EL (cell line): ENCODE measurements at places on chromosomes 2 and 18.
A peak's percentile ranks its signal among the peaks of the same experiment; 100 is the strongest.

- no peak for DNase-seq
These were observed 241.8 kb downstream of the AFF3 start for GRCh38 chr2:99900556-99900955.

DNA sequence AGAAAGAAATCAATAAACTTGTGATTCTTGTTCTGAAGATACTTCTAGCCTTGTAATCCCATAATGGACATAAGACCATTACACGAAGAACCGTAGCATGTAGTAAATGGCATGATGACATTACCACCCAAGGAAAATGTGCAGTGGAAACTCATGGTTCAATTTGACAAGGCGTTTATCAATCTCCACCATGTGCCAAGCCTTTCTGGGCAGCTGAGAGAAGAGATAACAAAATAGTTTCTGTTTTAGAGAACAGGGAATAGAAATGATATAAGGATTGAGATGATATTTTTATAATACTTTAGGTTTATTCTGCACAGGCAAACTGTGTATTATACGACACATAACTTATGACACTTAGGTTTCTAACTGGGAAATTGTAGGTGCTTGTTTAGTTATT lies 19.2 kb downstream of the ABI2 start:
- no peak for DNase-seq

GRCh38 chr18:61333746-61334490 lies 688 bp downstream of the CDH20 start:
- no peak for DNase-seq

DNA sequence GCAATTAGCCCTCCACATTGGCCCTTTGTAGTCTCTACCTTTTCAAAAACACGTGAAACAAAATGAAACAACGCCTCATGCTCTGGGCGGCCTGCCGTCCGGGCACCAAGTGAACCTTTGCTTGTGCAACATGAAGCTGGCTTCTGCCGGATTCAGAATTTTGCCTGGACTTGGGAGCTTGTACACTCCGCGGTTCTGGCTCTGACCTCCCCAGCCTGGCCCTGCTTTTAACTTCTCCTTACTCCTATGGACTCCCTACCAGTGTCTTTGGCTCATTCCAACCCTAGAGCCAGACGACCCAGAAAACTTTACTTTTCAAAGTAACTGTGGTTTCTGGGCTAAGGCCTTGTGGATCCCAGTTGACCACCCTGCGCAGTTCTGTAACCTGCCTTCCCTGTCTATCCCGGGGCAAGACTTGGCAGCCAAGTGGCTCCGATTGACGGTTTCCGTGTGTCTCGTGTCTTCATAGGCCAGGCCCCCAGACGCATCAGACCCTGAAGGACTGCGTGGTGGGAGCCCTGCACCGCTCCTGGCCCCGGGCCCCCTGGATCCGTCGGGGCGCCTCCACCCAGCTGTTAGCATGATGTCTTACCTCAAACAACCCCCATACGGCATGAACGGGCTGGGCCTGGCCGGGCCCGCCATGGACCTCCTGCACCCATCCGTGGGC lies 1.9 kb downstream of the OTX1 start:
- no peak for DNase-seq

GRCh38 chr2:241561832-241562231 lies 3.3 kb downstream of the BOK start:
- peak; percentile 74 for DNase-seq

- no peak for DNase-seq
These were observed 64.0 kb downstream of the BOLA3 start for GRCh38 chr2:74083750-74084149.

DNA sequence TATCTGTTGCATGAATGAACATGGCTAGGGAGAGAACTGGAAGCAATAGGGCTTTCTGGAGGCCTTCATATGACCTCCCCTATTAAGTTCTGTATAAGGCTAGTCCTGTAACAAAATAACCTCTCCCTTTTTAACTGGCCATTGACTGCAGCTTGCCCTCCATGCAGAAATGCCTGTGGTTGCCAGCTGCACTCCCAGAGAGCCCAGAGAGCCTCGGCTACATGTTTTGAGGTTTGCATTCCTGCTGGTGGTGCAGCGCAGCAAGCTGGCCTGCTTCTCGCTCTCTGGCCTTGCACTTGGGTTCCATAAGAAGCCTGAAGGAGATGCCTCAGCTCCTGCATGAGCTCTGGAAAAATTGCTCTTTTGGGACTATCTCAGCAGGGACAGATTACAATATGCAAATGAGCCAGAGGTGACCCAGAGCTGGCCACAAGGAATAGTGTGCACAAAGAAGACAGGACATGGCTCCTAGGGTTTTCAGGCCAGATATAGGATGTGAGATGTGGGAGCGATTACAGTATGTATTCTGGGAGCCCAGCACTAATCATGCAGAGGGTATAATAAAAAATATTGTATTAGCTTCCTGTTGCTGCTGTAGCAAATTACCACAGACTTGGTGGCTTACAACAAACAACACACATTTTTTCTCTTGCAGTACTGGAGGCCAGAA lies 186.7 kb downstream of the INSIG2 start:
- DNase-seq: no peak

DNA sequence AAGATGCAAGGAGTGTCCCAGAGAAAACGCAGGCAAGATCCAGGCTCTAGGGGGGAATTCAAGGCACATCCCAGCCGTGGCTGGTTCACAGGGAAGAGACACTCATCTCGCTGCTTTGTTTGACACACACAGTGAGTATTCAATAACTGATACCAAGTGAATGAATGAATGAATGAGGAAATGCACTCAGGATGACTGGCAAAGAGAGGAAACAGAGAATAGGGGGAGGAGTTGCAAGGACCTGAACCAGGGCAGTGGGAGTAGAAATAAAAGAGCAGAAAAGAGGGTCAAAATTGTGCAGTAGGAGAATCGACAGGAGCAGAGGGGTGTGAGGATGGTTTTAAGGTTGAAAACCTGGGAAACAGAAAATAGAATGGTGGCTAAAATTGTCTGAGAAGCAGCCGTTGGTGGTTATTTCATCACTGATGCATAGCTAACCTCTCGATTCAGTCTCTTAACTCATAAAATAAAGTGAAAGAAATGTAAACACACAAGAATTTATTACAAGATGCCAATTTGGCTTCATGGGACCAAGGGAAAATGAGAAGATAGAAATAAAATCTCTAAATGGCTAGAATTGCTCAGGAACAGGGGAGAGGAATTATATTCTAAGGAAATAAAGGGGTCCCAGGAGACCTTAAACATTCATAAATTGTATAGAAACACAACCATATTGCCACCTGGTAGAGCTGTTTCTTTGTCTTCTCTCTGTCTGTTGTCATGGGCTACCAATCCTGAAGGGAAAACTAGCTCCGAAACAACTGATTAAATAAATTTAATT lies 63.9 kb upstream of the PHLPP1 start:
- no peak for DNase-seq

DNA sequence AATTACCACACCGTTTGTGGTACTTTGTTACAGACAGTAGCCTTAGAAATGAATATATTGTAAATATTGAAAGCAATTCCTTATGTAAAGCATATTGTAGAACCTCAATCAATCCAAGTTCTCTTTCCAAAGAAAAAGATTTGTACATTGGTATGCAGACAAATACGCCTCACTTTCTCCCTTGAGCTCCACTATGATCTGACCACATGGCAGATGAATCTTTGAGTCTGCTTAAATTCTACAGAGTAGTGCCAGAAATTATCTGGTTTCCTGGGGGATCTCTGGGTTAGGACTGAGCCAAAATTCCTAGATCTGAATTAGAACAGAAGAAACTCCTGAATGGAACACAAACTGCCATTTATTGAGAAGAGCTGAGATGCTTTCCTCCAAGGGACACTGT lies 99.0 kb downstream of the CPO start:
- DNase-seq: no peak

- DNase-seq: no peak
These were observed 162.6 kb downstream of the PMAIP1 start for GRCh38 chr18:60062396-60062795.

GRCh38 chr2:230891509-230891908 lies 26.8 kb downstream of the ITM2C start:
- no peak for DNase-seq

DNA sequence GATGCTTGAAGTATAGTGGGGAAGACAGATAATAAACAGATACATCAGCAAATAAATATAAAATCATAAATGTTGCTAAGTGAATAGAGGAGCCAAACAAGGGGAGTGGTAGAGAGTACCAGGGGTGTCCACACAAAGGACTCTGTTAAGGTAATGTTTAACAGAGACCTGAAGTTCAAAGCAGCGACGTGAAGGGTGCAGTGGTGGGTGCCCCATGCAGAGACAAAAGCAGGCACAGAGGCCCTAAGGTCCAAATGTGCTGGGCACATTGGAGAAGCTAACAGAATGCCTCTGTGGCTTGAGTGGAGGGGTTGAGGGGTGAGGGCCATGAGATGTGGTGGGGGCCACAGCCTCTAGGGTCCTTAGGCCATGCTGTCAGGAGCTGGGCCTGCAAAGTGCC lies 109.1 kb downstream of the POLE4 start:
- DNase-seq: no peak

DNA sequence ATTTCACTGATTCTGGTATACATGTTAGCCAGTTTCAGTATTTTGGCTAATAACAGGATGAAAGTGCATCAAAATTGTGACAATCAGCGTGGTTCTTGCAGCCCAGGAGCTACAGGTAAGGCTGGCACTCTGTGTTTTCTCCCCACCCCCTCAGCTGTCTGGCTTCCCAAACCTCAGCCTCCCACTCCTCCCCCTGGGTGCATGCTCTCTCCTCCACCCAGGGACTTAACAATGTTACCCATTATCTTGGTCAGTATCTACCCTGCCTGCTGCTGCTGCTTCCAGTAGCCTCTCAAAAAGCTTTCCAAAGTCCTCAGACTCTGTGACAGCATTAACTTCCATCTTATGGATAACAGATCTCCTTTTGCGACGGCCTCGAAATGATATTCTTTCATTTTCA lies 41.0 kb downstream of the TRABD2A start:
- no peak for DNase-seq

GRCh38 chr2:62202019-62202722 lies 6.3 kb downstream of the B3GNT2 start:
- no peak for DNase-seq

DNA sequence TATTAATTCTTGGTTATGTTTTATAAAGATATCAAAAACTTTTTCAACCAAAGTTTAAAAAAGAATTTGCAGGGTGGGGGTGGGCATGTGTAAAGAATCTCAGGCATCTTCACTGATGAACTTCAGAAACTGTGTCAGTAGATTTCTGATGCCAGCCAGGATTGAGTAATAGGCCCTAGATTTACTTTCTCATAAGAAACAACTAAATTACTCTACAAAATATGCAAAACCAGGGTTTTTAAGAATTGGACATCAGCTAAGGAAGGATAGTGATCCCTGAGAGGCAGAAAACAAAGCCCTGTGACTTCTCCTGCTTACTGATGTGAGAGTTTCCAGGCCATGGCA lies 11.9 kb upstream of the IL1R1 start:
- DNase-seq: no peak

DNA sequence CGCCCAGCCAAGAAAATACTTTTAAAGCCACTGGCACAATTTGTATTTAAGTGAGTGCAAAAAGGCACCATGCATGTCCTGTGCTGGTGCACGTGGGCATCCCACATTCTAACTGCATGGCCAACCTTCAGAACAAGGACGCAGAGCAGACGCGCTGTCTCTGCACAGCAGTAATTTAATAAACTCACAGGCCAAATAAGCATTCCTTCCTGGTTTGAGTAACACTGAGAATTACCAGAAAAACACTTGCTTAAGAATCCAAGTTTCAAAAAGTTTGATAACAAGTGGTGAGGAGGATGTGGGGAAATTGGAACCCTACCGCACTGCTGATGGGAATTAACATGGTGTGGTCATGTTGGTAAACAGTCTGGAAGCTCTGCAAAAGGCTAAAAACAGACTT lies 38.7 kb downstream of the RPL31 start:
- DNase-seq: no peak

- no peak for DNase-seq
These were observed 444.0 kb downstream of the FIGN start for GRCh38 chr2:163291790-163292189.

DNA sequence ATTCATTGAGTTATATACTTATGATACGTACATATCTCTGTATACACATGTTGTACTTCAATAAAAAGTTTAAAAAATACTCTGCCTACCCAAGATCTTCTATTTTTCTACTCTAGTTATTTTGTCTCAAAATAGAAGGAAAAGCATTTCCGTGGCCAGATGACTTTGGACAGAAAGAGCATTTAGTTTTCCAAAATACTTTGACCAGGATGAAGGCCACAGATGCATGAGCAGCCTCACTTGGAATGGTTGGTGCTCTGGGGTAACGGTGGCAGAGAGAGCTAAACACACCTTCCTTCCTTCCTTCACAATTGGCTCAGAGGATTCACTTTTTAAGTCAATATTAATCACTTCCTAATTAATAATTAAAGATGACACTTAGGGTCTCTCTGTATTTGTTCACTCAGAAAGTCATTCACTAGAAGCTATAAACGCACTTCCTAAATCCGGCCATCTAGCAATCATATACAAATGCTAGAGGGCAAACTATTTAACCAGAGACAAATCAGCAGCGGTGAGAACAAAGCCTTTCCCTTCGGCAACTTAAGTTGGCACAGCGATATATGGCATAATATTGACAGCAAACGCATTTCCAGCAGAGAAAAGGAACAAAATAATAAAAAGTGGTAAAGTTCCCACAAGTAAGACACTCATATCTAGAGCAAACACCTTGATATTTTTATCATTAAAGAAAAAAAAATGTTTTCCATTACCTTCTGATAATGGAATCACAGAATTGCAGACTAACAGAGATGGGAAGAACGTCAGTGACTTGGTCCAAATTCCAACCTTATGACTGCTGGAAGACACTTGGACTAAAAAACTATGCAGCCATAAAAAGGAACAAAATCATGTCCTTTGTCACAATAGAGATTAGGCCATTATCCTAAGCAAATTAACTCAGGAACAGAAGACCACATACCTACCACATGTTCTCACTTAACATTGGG lies 55.9 kb upstream of the NARS1 start:
- DNase-seq: no peak

GRCh38 chr18:75405351-75405750 lies 22.2 kb downstream of the SMIM21 start:
- peak; percentile 21 for DNase-seq

DNA sequence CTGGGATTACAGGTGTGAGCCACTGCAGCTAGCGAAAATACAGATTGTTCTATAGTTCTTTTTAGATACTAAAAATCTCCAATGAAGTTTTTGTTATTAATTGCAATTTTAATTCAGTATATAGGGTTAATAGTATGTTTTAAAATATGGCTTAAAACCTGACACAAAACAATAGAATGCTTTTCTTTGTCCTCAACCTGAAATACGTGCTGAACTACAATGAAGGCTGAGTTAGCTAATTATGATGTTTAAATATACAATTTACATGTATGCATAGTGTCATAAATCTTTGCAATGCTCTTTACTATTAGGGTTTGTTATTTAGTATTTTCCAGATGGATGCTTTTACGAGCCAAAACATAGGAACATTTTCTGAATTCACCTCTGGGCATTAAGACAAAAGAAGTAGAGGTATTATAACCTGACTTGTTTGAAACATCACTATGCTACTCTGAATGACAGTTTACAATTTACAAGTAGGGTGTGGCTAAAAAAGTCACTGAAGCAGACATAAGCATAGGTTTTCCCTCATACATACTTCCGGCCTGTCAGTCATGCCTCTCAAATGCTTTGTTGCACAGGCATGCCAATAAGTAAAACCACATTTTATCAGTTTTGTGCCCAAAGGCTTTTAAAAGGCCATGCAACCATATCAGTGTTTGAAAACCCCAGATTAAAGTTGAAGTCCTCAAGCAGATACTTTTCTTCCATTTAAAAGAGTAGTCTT lies 168.3 kb downstream of the OTX1 start:
- no peak for DNase-seq

- no peak for DNase-seq
These were observed 99.8 kb upstream of the PELI1 start for GRCh38 chr2:64244037-64244416.
